ENCODE measurements at places on chromosomes 6 and 20.

DNA sequence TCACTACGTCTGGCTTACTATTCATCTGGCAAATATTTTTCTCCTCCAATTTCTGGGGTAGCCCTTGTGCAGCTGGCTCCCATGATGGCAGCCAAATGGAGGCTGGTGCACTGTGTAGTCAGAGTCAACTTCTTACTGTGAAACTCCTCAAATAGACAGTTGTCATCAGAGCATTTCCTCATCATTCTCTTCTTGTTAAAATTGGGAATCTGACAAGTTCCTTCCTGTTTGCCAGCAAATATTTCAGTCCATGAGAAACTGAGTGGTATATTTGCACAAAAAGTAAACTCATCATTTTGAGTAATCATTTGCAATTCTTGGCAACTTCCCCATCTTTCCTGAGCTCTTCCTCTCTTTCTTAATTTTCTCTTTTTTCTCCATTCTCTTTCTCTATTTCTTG, 394.9 kb upstream of the RGS17 start:
- DNase-seq, result no peak

DNA sequence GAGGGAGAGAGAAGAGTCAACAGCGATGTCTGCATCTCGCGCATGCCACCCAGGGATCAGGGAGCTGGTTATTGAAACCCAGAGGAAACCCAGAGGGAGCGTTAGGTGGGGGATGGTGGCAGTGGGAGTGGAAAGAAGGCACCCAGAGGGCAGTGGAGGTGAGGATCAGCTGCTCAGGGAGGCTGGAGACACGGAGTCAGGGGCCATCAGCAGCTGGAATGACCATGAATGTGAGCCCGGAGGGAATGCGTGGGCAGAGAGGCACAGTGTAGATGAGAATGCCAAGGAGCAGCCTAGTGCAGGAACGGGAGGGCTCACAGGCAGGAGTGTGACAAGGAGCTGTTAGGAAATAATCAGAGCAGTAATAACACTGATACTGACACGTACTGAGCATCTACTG, 36.2 kb downstream of the RSPO4 start:
- no peak for DNase-seq

DNA sequence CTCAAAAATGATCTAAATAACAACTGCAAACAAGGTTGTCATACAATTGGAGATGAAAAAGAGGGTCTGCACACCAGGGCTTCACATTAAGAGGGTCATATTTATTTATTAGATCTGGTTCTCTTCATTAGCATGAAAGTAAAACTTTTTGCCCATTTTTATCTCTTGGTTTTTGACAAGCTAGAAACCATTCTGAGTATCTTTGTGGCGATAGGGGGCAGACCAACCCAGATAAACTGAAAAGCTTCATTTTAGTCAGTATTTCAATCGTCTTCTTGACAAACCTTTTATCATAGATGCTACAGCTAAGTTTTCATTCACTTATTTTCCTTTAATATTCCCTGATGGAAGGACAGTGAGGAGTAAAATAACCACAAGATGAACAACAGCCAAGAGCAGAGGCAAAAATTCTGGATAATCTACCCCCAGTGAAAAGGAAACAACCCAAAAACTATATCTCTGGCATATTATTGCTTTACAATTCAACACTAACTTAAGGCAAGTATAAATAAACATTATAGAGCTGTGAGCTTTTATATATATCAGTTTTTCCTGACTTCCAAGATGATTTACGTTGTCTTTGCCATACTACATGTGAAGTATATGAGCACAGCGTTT, 45.2 kb downstream of the THEMIS start:
- peak; percentile 64 for DNase-seq

- no peak for DNase-seq
These were observed 928.7 kb upstream of the GJE1 start for GRCh38 chr6:141203902-141204575.

- no peak for DNase-seq
These were observed 80.9 kb downstream of the DLL1 start for GRCh38 chr6:170210026-170210390.

DNA sequence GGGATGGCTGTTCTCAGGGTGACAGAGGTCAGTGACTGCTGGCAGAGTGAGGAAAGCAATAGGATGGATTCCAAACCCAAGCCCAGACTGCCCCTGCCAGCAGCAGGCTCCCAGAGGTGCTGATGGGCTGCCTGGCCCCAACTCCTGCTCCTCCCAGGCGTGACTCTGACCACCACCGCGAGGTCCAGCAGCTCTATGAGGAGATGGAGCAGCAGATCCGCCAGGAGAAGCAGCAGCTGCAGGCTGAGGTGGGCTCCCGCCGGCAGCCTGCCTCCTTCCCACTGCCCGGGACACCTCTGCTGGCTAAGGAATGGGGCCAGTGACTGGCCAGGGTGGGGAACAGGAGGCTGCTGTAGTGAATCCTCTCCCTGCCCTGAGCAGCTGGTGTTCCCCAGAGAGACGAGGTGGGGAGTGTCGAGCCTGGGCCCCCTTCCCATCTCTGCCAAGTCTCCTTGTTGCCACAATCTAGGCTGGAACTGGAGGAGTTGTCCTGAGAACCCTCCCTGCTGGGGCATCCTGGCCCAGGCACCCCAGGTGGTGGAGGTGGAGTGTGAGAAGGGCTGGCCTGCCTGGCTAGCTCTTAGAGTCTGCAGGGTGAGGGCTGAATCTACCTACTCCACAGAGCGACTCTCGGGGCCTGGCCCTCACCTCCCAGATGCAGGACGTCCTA, 20.4 kb downstream of the RAB44 start:
- no peak for DNase-seq

GRCh38 chr6:163133691-163134090, 280.8 kb upstream of the QKI start:
- no peak for DNase-seq

- DNase-seq, result no peak
These were observed 49.8 kb upstream of the ENPP5 start for GRCh38 chr6:46220352-46221221.

DNA sequence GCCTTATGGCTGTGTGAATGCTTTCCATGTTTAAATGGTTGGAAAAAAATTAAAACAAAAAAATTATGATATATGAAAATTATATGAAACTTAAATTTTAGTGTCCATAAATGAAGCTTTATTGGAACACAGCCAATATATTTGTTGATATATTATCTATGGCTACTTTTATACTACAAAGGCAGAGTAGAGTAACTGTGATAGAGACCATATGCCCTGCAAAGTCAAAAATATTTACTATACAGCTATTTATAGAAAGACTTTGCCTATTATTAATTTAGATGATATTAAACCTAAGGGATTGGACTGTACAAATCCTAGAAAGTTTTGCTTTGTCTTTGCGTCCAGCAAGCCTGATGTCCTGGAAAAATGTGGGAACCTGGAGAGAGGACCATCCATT, 518.3 kb upstream of the JAG1 start:
- DNase-seq, result no peak

- DNase-seq, result no peak
These were observed 21.0 kb downstream of the PHACTR3 start for GRCh38 chr20:59625214-59625922.

DNA sequence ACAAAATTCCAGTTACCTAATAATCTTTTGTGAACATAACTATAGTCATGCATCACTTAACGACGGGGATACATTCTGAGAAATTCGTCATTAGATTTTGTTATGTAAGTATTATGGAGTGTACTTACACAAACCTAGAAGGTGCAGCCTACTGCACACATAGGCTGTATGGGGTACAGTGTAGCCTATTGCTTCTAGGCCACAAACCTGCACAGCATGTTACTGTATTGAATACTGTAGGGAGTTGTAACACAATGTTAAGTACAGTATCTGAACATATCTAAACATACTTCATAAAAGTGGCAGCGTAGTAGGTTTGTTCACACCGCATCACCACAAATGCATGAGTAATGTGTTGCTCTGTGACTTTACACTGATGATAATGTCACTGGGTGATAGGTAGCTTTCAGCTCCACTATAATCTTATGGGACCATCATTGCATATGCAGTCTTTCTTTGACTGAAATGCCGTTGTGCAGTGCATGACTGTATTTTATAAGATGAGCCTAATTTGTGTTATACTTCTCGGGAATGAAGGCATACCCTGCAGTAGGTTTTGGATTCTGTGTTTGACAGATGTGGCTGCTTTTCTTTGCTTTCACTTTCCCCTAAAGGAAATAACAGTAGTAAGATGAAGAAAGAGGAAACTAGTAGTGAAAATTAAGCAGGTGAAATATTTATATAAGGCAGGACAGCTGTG, 365.6 kb downstream of the FARS2 start:
- no peak for DNase-seq

GRCh38 chr20:44780226-44780625, 30.1 kb downstream of the RIMS4 start:
- no peak for DNase-seq

DNA sequence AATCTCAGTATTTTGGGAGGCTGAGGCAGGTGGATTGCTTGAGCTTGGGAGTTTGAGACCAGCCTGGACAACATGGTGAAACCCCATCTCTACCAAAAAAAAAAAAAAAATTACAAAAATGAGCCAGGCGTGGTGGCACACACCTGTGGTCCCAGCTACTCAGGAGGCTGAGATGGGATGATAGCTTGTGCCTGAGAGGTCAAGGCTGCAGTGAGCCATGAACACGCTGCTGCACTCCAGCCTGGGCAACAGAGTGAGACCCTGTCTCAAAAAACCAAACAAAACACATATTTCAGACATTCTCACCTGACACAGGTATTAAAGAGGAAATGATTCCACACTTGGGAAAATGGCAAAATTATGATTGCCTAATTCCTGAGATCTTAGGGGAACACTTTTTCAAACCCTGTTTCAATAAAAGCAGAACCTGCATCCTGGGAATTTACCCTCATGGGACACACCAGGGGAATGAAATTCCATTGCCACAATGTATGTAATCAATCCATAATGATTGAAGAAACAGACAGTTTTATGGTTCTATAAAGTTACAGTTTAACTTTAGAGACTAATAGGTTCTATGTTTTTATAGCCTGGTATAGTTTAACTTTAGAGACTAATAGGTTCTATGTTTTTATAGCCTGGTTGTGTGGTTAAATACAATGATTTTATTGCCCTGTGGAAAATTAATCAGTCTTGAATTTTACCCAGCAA, 29.6 kb upstream of the DNAAF9 start:
- no peak for DNase-seq

- DNase-seq, result peak; percentile 26
These were observed 59.9 kb downstream of the SULF2 start for GRCh38 chr20:47725248-47725973.

DNA sequence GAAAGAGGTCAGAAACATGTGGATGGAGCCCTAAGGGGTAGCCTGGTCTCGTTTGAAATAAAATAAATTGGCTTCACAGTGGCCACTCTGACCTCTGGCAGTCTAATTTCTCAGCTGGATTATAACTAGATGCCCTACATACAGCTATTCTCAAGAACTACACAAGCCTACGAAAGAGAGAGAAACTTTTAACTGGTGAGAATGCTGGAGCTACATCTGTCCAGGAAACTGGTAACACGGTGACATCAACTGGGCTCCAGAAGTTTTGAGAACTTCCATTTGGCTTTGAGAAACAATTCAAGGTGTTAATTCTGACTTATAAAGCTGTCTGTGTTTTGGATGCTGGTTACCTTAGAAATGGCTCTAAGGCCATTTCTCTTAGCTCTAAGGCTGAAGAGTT, 187.3 kb upstream of the TENT5A start:
- no peak for DNase-seq

DNA sequence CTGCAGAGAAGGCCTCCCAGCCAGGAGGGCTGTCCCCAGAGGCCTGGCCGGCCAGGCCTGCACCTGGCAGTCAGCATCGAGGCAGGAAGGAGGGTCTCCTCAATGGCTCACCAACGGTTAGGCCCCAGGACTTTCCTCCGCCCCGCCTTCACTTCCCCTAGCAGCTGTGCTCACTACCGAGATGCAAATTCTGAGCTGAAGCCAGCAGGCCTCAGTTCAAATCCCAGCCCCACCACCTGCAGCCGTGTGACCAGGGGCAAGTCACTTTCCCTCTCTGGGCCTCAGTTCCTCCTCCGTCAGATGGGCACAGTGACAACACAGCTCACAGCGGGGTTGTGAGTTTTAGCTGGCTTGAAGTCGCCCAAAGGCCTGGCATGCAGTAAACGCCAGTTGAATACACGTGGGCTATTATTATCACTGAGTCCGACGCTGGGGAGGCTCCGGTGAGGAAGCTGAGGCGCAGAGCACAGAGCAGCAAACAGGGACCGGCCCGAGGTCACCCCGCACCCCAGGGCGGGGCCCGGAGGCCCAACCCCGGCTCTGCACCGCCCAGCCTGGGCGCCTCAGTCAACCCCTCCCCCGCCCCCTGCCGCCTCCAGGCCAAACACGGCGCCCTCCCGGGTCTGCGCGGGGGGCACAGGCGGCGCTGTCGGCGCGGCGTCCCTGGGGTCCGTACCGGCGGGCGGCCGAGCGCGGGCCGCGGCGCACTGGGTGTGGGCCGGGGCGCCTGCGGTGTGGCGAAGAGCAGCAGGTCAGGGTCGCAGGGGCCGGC, 671 bp downstream of the E2F1 start:
- DNase-seq, result peak; percentile 51

- no peak for DNase-seq
These were observed 72.9 kb upstream of the DSP start for GRCh38 chr6:7468382-7469081.

DNA sequence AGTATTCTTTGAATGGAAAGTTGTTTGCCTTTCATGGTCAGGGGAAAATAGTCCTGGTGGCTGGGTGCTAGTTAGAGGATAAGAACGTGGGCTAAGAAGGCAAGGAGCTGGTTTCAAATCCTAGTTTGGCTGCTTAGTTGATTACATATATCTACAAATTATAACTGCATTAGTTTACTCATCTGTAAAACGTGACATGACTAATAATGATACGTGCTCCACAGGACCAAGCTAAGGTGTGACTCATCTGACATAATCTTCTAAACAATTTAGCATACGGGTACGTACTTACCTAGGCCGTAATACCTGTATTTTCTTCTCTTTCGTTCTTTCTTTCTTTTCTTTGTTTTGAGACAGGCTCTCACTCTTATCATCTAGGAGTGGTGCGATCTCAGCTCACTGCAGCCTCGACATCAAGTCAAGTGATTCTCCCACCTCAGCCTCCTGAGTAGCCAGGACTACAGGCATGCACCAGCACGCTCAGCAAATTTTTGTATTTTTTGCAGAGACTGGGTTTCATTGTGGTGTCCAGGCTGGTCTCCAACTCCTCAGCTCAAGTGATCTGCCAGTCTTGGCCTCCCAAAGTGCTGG, 1274.2 kb upstream of the GJE1 start:
- no peak for DNase-seq

DNA sequence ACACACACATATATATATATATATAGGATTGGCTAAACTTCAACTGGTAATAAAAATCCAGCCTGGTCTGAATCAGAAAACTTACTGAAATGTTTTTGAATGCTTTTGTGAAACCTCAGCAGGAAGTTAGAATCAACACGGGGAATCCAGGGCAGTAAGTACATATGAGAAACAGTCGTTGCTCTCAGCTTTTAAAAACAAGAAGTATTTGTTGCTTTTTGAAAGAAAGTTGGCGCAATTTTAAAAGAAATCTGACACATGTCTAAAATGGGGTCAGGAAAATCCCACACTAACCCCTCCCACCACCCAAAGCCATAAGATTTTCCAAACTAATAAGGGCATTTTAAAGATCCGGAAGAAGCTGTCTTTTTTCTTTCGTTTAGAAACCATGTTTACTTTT, 11.5 kb upstream of the CCDC170 start:
- no peak for DNase-seq

GRCh38 chr20:34083137-34083536, 28.9 kb downstream of the EIF2S2 start:
- no peak for DNase-seq

Data from T-helper 2 cell (primary cell).